T-helper 17 cell (primary cell): ENCODE measurements at places on chromosomes 7 and 10.

- no peak for DNase-seq
- no peak overlapping the region for H3K27ac ChIP-seq
- H3K36me3 ChIP-seq: no peaks in the 10 kb centered on the region
- H3K27me3 ChIP-seq: peaks cover 26% of the 10 kb centered on the region
- H3K4me3 ChIP-seq: no peak overlapping the region
Observed at GRCh38 chr7:80916770-80917741, 1.8 kb downstream of the SEMA3C start.

DNA sequence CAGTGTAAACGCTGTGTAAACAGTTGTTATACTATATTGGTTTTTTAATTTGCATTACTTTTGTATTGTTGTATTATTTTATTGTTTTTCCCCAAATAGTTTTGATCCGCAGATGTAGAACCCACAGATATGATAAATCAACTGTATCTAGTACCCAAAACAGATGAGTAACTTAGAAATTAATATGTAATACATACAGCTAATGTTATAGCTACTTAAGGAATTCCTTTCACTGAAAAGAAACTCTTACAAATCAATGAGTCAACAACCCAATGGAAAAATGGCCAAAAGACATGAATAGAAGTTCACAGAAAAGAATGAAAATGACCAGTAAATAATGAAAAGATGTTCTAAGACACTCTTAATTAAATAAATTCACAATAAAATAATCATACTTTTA, 32.3 kb upstream of the ARL4A start:
- H3K4me3 ChIP-seq: no peak overlapping the region
- no peaks in the 10 kb centered on the region for H3K36me3 ChIP-seq
- no peak overlapping the region for H3K27ac ChIP-seq
- H3K4me1 ChIP-seq: no peaks in the 10 kb centered on the region
- no peak for DNase-seq

GRCh38 chr10:122974023-122974422, 6.2 kb upstream of the PSTK start:
- H3K4me3 ChIP-seq: no peak overlapping the region
- no peak overlapping the region for H3K27ac ChIP-seq
- H3K36me3 ChIP-seq: no peaks in the 10 kb centered on the region
- H3K27me3 ChIP-seq: peaks cover 16% of the 10 kb centered on the region

- H3K27ac ChIP-seq: peak overlapping the region; percentile 92
- H3K4me3 ChIP-seq: peak overlapping the region; percentile 98
- no peaks in the 10 kb centered on the region for H3K27me3 ChIP-seq
- peaks cover 58% of the 10 kb centered on the region for H3K4me1 ChIP-seq
- no peaks in the 10 kb centered on the region for H3K36me3 ChIP-seq
- no peak for DNase-seq
Observed at GRCh38 chr7:148701414-148701813, 2.7 kb downstream of the CUL1 start.

DNA sequence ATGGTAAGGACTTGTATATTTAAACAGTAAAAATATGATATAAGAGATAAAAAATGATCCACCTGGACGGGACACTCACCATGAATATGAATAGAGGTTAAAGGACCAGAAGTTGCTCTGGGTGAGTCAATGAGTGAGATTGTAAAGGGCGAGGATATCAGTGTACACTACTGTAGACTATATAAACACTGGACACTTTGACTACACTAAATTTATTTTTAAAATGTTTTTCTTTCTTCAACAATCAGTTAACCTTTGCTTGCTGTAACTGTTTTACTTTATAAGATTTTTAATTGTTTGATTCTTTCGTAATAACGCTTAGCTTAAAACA, 202.8 kb downstream of the VTI1A start:
- no peak overlapping the region for H3K4me3 ChIP-seq
- H3K36me3 ChIP-seq: no peaks in the 10 kb centered on the region
- DNase-seq: no peak
- H3K4me1 ChIP-seq: no peaks in the 10 kb centered on the region

- H3K27me3 ChIP-seq: peaks cover 13% of the 10 kb centered on the region
- H3K27ac ChIP-seq: no peak overlapping the region
- H3K4me3 ChIP-seq: no peak overlapping the region
- H3K4me1 ChIP-seq: peaks cover 2% of the 10 kb centered on the region
- no peaks in the 10 kb centered on the region for H3K36me3 ChIP-seq
- DNase-seq: no peak
Observed at GRCh38 chr7:18180685-18181084, 153.0 kb upstream of the PRPS1L1 start.
